ENCODE measurements at places on chromosomes 5 and 9.

DNA sequence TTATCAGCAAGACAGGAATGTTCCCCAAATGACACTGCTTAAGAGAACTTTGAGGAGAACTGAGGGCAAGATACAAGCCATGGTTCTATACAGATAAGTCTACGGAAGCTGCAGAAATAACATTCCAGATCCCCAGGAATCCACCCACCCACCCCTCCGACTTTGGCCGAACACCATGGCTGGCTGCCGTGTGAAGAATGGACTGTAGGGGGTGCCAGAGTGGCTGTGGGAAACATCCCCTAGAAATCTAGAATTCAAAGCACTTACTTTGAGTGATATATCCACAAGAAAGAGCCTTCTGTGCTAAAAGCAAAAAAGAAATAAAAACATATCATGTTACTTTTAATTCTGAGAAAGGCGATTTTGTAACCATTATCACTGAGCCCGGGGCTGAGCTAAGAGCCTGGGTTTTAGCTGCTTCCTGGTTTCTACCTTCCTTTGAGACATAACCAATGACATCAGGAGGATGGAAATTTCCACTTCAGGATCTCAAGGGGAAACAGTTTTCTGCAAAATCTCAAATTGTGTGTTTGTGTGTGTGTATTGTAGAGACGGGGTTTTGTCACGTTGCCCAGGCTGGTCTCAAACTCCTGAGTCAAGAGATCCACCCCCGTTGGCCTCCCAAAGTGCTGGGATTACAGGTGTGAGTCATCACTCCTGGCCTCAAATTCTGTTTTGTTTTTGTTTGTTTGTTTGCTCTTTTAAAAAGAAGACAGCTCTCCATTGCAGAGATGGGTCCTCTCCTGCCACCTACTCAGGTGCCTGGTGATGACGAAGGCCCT is 36.4 kb downstream of the GGTA1 start:
- DNase-seq, result no peak

DNA sequence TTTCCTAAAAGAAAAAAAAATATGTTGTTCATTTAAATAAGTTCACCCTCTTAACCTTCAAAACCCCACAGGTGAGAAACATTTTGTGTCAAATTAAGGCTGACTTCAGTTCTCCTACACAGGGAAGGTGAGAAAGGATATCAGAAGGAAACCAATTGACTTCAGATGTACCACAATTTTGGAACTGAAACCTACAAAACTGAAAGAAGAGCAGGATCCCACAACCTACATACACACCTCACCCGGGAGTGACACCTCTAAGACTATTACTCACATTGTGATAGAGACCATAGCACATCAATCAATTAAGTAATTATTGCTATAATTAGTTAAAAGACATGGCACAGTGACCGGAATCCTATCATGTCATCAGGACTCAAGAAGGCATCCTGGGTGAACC is 47.0 kb downstream of the RASEF start:
- no peak for DNase-seq

GRCh38 chr9:2693056-2693455 is 24.3 kb upstream of the KCNV2 start:
- no peak for DNase-seq

DNA sequence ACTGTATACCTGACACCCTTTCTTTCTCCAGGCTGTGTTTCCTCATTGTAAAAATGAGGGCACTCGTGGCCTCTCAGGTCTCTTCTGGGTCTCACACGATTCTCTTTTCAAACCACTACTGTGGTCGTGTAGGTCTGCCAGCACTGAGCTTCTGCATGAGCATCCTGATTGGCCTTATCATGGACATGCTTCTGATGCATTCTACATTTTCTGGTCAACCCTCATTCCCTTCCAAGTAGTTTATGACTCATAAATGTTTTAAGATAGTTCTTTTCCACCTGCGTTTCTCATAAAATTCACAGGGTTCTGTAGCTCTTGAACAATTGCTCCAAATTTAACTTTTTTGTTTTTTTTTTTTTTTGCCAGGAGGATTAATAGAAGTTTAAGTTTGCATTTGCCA is 294.8 kb downstream of the KCTD16 start:
- DNase-seq, result no peak

DNA sequence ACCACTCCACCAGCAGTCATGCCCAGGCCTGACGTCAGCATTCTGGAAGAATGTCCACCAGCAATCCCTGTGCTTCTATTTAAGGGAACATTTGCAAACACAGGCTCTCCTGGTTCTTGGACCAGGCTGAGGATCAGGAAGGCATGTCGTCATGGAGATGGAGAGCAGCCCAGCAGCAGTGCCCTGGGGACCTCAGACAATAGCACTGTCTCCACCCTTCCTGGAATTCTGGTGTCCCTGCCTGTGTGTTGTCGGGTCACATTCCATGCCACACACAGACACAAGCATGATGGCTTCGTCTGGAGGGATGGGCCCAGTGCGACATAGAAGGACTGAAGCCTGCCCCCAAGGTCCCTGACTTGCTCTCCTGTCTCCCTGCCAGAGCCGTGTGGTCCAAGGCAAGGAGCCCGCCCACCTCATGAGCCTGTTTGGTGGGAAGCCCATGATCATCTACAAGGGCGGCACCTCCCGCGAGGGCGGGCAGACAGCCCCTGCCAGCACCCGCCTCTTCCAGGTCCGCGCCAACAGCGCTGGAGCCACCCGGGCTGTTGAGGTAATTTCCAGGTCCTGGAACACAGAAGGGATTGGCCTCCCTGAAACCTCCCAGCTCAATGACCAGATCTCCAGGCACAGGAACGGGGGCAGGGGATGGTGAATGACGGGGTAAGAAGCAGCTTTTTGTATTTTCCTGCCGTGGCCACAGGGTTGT is 43.8 kb downstream of the STOM start:
- DNase-seq, result no peak

DNA sequence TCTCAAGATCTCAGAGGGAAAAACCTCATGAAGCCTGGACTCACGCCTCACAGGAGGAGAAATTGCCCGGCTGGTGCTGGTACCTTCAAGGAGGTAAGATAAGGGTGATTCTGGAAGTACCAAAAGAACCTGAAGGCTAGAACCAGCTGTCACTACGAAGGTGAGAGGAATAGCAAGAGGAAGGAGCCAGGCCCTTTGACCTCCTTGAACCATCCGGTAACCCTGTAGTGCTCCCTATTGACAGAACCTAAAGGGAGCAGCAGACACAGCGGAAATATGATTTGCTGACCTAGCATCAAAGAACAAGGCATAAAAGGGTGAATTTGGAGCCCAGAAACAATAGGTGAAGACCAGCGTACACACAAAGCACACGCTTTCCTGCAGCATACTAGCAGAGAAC is 92.2 kb downstream of the DOCK8 start:
- no peak for DNase-seq

DNA sequence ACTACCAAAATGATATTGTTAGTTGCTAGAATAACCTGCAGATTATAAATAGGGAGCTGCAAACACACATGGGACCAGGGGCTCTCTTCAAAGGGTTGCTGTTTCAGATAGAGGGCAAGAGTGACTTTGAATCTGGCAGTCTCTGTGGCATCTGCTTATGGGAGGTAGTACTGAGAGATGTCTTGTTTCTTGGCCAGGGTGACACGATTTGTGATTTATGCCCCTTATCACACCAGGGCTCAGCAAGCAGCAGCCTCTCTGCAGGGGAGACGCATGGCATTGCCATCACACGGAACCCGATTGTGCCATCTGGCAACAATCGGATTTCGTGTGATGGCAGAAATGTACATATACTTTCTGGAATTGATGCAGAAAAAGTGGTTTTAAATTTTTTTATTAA is 615.6 kb downstream of the ZNF608 start:
- DNase-seq, result no peak

DNA sequence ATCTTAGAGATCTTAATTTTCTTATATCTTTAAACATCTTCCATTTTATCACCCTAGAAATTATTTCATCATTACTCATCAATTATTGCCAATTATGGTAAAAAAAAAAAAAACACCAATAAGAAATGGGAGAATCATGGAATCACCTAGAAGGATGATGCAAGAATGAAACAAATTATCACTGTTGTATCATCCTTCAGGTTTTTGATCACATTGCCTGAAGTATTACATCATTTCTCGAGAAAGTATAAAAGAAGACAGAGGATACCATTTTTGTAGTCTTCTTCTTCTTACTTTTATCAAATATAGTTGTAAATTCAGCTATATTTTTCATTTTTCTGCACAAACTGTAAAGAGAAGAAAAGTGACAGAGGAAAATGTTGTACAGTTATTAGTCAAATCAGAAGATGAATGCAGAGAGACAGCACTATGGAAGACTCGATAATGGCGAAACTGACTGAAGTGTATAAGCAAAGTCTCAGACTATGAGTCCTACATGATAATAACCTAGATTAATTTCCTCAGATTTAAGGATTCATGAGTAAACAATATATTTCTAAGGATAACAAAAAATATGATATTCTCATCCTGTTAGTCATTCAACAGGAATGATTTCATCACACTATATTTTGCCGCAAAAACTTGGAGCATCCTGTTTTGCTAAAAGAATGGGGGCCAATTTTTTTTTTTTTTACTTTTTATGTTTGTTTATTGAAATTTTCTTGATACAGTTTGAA is 5.9 kb upstream of the STC2 start:
- no peak for DNase-seq

GRCh38 chr9:133653638-133654037 is 17.5 kb downstream of the DBH start:
- DNase-seq, result no peak

- no peak for DNase-seq
Measured at GRCh38 chr5:101047181-101047580, 144.1 kb upstream of the ST8SIA4 start.

DNA sequence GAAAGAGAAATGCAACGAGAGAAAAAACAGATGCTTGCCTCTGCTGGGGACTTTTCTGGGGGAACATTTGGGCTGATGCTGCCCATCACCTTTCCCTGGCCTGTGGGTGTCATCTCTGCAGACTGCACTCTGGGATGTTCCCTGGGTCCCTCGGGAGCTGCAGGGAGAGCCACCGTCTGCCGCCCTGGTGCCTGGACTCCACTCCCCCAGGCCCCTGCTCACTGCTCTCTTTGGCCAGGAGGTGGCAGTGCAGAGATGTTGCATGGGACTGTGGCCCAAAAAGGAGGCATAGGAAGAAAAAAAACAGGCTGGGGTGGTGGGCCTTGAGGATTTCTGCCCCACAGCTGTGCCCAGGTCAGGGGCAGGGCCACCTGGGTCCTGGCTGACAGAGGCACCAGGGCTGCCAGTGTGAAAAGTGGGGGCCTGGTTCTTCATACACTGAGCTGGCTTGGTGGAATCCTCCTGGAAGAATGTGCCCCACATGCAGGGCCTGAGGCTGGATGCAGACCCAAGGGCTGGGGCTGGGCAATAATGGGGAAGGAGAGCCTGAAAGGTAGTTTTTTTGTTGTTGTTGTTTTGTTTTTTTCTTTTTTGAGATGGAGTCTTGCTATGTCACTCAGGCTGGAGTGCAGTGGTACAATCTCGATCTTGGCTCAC is 353.6 kb downstream of the SLIT3 start:
- DNase-seq, result no peak

- DNase-seq, result no peak
Measured at GRCh38 chr5:683551-684481, 9.3 kb downstream of the TPPP start.

GRCh38 chr9:135369412-135369990 is 110.1 kb upstream of the PPP1R26 start:
- no peak for DNase-seq

DNA sequence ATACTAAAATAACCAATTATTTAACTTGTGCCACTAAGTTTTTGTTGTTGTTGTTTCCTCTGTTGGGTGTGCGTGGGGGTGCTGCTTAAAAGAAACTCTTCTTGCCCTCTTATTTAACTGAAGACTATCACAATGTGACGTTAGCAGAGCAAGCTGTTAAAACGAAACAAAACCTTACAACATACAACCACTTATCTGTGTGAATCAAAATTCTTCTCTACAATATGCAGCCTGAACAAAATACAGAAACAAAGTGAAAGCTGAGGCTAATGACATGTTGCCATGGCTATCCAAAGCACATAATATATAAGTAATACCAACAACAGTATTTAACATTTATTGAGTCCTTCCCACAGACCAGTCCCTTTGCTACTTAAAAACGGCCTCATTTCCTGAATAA is 291.0 kb downstream of the FBXL17 start:
- DNase-seq, result no peak

- DNase-seq, result no peak
Measured at GRCh38 chr9:21883642-21884041, 81.2 kb downstream of the MTAP start.

DNA sequence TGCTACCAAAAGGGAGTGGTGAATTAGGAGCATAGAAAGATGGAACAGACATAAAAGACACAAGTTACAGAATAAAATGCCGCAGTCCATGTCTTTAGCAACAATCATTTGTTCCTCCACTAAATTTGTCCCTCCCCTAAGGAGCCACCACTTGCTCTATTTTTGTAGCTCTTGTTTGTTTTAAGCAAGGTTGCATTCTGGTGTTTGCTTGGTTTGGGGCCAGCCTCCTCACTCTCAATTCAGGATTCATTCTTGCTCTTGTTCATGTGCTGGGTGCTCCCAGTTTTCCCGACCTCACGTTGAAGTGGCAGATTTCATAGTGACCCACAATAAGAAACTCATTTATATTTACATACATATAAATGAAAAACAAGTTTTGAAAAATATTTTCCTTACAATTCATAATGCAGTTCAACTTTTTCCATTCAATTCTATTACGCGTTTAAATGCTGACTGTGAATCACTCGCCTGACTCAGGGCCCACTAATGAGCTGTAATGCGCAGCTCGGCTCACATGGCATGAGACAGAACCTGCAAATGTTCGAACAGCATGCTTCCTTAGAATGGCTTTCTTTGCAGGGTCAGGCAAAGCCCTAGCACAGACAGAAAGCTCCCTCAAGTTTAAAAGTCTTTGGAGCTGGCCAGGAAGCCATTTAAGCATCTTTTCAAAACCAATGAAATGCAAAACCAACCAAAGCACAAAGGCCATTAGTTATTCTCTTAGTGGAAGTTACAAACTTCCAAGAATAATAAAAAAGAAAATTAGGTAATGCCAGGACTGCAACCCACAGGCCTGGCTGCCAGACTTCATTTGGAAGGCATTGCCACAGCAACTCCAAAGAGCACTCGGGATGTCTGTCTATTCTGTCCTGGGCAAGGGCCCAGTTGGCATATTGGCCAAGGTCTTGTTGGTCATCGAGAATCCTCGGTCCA is 41.7 kb downstream of the RETREG1 start:
- no peak for DNase-seq

DNA sequence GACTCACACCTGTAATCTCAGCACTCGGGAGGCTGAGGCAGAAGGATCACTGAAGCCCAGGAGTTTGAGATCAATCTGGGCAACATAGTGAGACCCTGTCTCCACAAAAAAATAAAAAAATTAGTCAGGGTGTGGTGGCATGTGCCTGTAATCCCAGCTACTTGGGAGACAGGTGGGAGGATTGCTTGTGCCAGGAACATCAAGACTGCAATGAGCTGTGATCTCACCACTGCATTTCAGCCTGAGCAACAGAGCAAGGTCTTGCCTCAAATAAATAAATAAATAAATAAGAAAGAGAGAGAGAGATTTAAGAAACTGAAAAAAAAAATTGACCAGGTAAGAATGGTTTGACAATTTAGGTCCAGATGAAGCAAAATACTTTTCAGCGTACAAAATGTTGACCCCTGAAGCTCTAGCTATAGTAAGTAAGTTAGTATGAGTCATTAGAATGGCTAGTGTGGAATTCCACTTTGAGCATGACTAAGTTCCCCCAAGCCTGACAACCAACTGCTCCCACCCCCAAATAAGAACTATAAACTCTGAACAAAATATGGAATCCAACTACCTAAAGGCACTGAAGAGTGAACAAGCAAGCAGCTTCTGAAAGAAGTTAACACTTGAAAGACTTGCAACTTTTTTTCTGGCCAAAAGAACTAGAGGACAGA is 217.8 kb upstream of the TLE4 start:
- DNase-seq, result no peak

Data from GOT3 (cell line).